ENCODE measurements at places on chromosomes 12 and 14.

GRCh38 chr12:33825442-33825841 is 196.9 kb upstream of the ALG10 start:
- no peak for DNase-seq

DNA sequence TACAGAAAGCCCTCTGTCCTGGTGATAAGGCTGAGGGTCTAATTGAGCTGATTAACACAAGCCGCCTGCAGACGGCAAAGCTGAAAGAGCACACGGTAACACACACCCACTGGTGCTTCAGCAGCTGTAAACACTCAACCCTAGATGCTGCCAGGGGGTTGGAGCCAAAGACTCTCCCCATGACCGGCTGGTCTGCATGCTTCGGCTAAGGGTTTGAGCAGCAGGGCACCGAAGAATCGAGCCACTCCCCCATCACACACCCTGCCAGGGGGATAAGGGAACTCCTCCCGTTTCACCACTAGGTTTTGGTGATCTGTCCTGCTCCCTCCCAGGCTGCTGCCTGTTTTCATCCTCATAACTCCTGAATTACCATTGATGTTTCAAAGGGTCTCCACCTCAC is 141.0 kb upstream of the OVCH1 start:
- no peak for DNase-seq

DNA sequence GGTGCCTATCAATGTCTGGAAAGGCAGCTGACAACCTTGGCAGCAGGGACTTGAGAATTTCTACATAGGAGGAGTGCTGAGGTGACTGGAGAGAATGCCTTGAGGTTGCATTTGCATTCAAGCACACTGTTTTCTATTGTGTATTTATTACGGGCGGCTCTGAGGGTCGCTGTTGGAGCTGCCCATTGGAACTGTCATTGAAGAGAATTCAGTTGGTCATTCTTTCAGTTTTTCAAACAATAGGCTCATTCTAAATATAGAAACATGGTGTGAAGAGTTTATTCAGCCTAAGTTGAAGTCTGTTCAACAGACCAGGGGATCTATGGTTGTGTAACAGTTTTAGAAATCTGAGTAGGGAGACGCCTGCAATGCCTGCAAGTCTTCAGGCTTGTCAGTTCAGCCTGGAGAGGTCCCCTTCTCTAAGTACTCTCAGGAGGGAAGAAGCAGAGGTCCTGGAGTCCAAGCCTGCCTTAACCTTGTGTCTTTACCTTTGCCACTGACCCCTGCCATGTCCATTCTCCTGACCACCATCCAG is 9.8 kb upstream of the ABHD12B start:
- DNase-seq, result no peak

GRCh38 chr14:21714318-21714929 is 40.8 kb upstream of the OR4E1 start:
- no peak for DNase-seq

GRCh38 chr14:21069388-21070082 is 569 bp upstream of the ARHGEF40 start:
- DNase-seq, result peak; percentile 38

- no peak for DNase-seq
Measured at GRCh38 chr12:19994968-19995367, 373.4 kb upstream of the PDE3A start.

- no peak for DNase-seq
Measured at GRCh38 chr12:56775638-56776037, 12.5 kb downstream of the HSD17B6 start.

- no peak for DNase-seq
Measured at GRCh38 chr12:123085066-123085465, 65.8 kb downstream of the PITPNM2 start.

- no peak for DNase-seq
Measured at GRCh38 chr12:104095289-104095688, 31.0 kb downstream of the HCFC2 start.

DNA sequence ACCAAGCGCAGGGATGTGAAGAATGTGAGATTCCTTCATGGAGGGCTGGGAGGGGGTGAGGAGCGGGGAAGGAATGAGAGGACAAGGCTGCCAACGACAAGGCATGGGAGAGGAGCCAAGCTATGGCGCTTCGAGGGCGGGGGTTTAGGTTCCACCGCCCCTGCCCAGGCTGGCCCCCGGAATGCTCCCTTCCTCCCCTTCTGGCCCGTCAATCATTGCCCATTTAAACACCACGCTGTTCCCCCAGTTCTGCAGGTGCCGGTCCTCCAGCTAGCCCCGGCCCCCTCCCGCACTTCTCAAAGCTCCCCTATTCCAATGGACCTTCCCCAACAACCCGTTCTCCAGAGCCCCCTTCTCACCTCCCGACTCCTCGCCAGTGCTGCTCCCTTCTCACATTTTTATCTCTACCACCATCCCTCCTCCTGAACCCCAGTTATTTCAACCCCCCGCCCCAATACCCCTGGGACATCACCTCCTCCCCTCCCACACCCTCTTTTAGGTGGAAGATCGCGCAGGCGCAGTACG is 428 bp downstream of the RNF41 start:
- DNase-seq, result no peak

- DNase-seq, result no peak
Measured at GRCh38 chr12:4984344-4984743, 59.3 kb upstream of the KCNA5 start.

GRCh38 chr12:132244724-132245295 is 84.6 kb downstream of the GALNT9 start:
- DNase-seq, result no peak

DNA sequence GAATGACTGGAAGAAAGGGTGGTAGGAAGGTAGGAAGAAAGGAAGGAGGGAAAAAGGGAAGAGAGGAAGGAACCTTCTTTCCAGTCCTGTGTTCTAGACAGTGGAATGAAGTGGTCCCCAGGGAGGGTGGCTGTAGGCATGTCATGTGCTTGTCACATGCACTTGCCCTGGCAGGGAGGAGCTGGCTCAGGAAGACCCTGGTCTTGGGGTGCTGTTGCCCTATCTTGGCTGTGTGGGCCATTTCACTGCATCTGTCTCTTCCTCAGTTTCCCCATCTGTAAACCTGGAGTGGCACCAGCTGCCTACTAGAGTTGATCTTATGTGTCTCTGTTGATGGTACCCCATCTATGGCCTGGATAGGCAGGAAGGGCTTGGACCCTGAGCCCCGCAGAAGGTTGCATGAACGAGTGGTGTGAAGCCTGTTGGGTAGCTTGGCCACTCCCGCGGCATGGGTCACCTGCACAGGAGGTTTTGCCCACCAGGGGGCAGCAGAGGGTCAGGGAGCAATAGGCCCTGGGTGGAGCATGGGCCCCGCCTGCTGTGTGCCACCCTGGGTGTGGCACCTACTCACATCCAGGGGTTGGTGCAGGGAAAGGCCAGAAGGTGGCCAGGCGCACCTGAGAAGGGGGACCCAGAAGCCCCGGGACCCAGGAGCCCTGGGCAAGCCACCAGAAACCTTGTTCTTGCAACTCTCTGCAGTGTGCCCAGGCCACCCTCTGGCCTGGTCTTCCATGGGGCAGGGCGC is 25.1 kb downstream of the MEG3 start:
- peak; percentile 70 for DNase-seq

DNA sequence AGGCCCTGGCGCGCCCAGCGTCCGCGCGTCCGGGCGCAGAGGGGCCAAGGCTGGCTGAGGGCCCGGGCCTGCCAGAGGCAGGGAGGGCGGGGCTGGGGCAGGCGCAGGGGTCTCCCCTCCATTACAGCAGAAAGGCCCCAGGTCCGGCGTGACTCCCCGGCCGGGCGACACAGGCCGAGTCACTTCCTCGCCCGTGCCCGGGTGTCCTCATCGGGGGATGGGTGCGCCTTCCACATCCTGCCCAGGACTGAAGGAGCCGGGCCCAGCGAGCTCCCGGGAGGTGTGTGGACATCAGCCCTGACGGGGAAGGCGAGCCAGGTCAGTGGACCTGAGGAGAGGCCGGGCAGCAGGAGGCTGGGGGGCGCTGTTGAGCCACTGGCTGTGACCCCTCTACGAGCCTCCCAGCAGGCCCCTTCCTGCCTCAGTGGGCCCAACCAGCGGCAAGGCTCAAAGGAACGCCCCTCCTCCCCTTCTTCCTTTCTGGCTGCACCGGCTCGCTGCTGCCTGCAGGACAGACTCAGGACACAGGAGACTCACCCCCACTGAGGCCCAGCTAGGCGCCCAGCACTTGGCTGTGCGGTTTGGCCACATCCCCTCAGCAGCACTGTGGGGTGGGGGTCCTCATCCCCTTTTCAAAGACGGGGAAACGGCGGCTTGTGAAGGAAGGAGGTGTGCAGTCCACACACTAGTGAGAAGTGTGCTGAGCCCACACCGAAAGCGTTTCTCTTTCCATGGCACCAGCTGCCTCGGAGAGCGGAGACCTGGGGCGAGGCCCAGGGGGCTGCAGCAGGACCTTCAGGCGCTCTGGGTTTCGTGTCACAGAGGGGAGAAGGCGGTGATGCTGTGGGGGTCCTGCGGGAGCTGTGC is 606 bp downstream of the TNFAIP2 start:
- DNase-seq, result no peak

GRCh38 chr14:65242732-65243134 is 140.4 kb upstream of the MAX start:
- no peak for DNase-seq

Data from GM13977 (cell line).